ENCODE measurements at places on chromosomes 5 and 9. TPM values are rescaled to one million over a fixed set of nuclear protein-coding genes. Genes with fewer than 3 reads are reported as not detected.

DNA sequence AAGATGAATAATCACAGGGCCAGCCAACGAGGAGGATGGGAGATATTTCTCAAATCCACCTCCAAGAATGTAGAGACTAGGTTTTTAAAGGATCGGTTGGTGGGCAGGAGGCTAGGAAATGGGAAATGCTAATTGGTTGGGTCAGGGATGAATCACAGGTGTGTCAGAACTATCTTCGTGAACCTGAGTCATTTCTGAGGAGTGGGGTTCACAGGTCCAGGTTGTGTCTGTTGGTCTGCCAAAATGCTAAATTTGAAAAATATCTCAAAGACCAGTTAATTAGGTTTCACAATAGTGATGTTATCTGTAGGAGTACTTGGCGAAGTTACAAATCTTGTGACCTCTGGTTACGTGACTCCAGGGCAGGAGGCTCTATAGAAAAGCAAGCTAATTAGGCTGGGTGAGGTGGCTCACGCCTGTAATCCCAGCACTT, 2.6 kb upstream of the PLAA start:
- DNase-seq, result no peak

- no peak for DNase-seq
Observed at GRCh38 chr9:8436786-8437185, 637.2 kb upstream of the DMAC1 start.

DNA sequence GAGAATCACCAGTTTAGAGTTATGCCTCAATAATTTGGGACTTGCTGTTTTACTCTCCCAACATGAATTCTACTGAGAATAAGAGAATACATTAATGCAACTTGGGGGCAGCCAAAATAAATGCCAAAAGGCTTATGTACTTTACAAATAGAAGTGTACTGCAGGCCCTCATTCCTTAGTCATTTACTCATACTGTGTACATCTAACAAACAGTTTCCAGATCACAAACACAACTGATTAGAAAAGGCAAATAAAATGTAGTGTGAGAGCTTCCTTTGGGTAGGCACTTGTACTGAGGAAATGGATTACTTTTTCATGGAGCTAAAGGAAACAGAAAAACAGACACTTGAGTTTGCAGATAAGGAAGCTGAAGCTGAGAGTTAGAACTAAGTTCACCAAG, 12.6 kb downstream of the ANKDD1B start:
- DNase-seq, result no peak

DNA sequence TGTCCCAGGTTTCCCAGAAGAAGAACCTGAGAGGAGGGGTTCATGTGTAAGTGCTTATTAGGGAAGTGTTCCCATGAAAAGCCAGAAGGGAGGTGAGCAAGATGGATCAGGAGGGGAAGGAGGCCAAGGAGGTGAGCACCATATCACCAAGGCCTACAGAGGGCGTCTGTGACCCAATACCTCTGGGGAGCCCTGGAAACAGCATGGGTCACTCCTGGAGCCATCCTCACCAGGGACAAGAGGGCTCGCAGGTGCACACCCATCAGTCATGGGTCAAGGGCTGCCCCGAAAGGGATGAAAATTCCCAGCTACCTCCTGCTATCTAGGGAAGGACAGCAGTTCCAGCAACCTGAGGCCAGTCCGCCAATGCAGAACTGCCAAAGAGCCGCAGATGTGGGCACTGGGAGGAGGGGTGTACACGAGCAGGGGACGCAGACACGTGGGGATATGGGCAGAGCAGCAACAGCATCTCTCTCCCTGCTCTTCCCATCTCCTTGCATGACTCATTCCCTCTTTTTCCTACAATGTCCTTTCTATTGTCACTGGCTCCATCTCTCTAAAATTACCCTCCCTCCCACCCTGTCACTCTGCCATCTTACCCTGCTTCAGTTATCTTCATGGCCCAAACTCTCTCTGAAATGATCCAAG, 167.6 kb upstream of the FSTL4 start:
- DNase-seq, result no peak

GRCh38 chr5:54719384-54720283, 202.1 kb downstream of the SNX18 start:
- DNase-seq, result no peak

DNA sequence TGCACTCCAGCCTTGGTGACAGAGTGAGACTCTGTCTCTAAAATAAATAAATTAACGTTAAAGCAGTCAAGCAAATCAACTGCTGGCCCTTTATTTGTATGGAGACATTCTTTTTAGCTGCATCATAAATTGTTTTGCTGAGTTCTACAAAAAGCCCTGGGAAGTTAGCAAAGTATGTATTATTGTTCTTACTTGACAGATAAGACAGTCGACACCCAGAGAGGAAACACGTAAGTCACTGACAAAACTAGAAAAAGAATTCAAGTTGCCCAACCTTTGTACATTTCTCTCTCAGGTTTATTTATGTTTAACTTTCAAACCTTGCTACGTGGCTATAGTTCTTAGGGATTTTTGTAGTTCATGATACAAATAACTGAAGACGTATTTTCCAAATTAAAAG, 40.4 kb upstream of the MACIR start:
- no peak for DNase-seq

DNA sequence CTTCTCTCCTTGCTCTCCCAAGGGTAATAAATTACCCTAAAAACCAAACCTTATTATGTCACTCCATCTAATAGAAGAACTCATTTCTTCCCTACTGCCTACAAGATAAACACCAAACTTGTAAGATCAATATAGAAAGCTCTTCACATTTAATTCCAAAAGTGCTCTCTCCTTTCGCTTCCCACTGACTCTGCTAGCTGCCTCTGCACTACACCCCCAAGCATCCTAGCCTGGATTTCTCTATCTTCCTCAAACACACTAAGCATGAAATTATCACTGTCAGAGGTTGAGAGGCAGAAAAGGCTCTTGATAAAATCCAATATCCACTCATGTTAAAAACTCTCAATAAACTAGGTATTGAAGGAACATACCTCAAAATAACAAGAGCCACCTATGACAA, 162.4 kb downstream of the KCNN2 start:
- no peak for DNase-seq

GRCh38 chr9:99130069-99130468, 25.2 kb downstream of the TGFBR1 start:
- DNase-seq, result no peak

DNA sequence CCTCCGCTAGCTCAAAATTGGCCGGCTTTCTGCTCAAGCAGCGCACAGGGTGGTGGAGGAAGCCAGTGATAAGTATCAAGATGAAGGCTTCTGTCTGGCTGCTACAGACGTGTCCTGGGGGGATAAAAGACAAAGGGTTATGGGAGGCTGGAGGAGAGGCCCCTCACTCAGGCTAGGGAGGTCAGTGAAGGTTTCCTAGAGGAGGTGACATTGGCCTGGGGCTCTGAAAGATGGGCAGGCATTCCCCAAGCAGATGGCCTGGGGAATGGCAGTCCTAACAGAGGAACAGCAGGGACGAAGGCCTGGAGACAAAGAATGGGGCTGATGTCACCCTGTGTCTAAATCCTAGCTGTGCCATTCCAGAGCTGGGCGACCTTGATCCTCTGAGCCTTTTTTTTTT, 32.3 kb downstream of the OLFML2A start:
- no peak for DNase-seq

- DNase-seq, result no peak
Observed at GRCh38 chr9:81829195-81829882, 98.9 kb upstream of the SPATA31D4 start.

DNA sequence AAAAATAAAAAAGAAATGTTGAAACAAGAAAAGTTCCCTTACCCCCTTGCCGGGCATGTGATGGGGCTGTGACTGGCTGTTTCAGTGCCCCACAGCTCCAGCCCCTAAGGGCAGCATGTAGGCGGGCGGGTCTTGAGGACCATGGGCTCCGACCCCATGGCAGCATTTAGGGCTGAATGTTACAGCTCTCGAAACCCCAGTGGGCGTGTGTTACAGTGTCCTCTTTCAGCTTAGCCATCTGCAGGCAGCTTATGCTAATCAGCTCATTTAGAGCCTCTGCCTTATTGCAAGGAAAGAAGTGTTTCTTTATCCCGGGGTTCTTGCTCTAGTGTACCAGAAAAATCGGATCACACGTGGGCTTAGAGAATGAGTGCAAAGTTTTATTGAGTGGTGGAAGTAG, 497.4 kb upstream of the CYLC2 start:
- no peak for DNase-seq

DNA sequence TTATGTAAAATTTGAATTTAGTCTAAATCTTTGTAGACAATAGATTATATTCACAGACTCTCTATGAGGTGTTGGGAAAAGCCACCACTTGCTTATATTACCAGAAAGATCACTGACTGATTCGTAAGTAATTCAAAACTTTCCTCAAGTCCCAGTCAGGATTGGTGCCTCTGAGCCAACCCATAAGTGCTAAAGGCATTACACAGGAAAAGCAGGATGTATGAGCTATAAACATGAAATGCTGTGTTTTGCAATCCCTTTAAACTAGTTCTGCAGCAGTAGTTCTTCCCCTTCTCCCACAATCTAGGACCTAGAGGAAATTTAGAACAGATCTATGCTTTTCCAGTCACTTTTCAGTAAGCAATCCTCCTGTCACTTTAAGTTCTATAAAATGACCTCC, 48.0 kb downstream of the SHLD3 start:
- DNase-seq, result no peak

DNA sequence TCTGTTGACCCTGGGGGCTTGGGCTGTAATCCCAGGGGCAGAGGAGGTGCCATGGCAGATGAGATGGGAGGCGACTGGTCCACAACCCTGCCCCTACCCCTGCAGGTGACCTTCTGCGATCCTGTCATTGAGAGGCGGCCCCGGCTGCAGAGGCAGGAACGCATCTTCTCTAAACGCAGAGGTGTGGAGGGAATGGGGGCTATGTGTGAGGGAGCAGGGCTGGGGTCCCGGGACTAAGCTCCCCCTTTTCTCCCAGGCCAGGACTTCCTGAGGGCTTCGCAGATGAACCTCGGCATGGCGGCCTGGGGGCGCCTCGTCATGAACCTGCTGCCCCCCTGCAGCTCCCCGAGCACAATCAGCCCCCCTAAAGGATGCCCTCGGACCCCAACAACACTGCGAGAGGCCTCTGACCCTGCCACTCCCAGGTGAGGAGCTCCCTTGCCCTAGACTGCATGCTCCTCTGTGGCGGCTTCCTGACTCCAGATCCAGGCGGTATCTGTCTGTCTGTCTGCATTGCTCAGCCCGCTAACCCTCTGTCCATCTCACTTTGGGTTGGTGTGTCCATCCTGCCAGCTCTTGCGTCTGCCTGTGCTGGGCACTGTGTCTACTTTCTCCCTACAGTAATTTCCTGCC, 9.9 kb downstream of the ZDHHC12 start:
- no peak for DNase-seq

DNA sequence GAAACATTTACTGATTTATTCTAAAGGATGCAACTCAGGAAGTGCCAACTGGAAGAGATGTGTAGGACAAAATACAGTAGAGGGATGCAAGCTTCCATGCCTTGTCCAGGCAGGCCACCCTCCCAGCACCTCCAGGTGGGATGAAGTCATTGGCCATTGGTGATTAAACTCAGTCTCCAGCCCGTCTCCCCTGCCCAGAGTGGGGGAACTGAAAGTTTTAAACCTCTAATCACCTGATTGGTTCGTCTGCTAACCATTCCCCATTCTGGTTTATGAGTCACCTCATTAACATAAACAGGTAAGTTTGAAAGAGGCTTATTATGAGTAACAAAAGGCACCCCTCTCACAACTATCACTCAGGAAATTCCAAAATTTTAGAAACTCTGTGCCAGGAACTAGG, 8.1 kb downstream of the TNFAIP8 start:
- no peak for DNase-seq

DNA sequence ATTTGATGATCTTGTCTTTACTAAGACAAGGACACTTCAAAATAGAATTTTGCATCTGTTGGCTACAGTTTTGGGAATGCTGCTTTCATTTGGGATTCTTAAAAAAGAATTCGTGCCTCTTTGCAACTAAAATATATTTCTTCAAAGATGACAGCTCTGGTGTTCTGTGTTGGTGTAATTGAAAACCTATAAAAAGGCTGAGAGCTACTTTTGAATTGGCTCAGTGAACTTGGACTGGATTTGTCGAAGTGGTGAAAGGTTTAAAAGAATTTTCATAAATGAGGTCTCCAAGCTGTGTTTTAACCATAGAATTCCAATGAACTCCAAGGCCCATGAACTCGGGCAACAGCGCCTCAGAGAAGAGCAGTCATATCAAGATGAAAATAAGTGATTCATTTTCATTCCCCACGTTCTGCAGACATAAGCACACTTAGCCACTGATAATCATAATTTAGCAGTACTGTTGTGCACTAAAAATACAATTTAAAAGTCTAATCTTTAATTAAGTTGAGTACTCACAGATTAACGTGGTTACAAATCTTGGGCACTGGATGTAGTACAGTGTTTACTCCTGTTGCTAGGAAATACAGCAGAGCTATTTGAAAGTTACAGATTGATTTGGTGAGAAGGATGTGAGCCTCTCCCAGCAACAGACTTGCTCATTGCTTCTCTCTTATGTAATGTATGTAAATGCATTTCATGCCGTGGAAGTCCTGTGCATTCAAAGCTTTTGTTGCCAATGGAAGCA, 10.9 kb downstream of the SNCAIP start:
- no peak for DNase-seq

GRCh38 chr5:119354537-119355243, 1.1 kb upstream of the TNFAIP8 start:
- DNase-seq, result no peak

DNA sequence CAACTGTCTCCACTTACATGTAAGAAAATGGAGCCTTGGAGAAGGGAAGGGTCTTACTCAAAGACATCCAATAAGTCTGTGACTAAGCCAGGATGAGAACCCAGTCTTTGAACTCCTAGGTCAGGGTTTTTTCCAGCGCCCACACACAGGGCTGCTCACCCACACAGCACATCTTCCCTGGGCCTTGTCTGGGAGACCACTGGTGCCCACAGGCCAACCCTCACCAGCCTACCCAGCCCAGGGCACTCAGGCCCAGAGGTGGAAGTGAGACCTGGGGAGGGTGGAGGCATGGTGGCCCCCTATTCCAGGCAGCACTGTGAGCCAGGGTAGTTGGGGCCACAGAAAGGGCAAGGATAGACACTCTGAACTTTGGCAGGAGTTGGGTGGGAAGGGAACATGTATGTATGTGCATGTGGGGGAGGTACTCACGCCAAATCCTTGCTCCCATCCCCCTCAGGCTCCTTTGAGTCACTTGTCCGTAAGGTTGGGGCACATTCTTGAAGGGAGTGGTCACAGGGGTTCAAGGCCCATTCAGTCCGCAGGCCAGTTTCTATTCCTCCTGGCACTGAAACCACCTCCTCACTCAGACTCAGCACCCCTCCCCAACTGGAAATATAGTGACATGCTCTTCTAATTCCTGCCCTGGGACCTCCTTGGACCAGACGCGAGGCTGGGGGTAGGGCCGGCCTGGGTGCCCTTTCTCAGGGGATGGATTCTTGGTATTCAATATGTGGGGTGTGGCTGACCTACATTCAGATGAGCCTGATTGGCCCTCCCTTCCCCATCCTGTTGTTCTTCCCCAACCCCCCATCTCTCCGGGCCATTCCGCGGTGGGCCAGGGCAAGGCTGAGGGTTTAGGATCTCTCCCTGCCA, 2.9 kb upstream of the SLC4A9 start:
- DNase-seq, result no peak

- peak; percentile 82 for DNase-seq
Observed at GRCh38 chr9:129258124-129258822, 80.2 kb upstream of the IER5L start.

Gene SLC34A3
- total RNA-seq, result 0.34 TPM

Gene SSNA1
- 41.9 TPM for total RNA-seq

Gene KCNV2
- total RNA-seq, result not detected

Gene FAM240B
- total RNA-seq, result not detected

Gene PCDHB5
- total RNA-seq, result not detected

Gene SMC5
- 28.6 TPM for total RNA-seq

Gene CCNI2
- 3.4 TPM for total RNA-seq

All from Calu3 (cell line).